ENCODE measurements at places on chromosomes 7 and 10.

GRCh38 chr10:124384172-124384571 is 34.6 kb downstream of the OAT start:
- DNase-seq = no peak

GRCh38 chr7:37079420-37079819 is 355.1 kb upstream of the AOAH start:
- no peak for DNase-seq

GRCh38 chr7:2663121-2663886 is 24.7 kb upstream of the AMZ1 start:
- DNase-seq = no peak

DNA sequence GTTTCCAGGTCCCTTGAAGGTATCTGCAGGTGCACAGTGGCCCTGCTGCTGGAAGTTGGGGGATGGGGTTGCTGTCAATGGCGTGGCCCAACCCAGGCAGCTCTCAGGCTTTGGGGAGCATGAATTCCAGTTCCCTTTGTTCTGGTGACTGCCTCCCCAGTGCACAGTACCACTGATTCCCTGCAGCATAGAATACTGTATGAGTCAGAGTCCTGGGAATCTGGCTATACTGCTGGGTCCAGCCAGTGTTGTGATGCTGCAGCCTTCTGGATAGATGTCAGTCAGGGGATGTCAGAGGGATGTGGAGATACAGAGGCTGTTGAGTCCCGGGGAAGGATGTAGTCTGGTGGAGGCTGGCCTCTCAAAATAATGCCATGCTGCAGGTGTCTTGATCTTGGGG is 99.3 kb downstream of the LANCL2 start:
- no peak for DNase-seq

GRCh38 chr7:43509906-43510305 is 73.0 kb upstream of the STK17A start:
- DNase-seq = no peak

DNA sequence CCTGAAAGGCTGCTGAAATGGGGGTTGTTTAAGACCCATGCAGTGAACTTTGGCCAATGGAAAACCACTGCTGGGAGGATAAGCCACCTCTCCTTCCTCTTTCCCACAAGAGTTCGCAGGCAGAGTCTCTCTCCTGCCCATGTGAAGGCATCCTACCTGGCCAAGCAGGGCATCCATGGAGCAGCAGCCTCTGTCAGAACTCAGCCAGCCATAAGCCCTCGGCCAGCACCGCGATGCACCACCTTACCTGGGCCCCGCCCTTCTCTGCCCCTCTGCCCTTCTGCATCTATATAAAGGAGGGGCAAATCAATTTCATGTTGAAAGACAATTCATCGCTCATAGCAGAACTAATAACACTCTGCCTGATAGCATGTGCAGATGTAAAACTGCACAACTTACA is 6.1 kb upstream of the STK32C start:
- no peak for DNase-seq

GRCh38 chr7:98203261-98203963 is 7.8 kb upstream of the BHLHA15 start:
- DNase-seq = no peak

GRCh38 chr10:111593578-111593977 is 516.7 kb downstream of the ADRA2A start:
- peak; percentile 12 for DNase-seq

GRCh38 chr10:59903871-59904270 is 2.5 kb downstream of the CCDC6 start:
- no peak for DNase-seq

- no peak for DNase-seq
These were observed 10.1 kb downstream of the BNIP3 start for GRCh38 chr10:131971591-131971990.

- DNase-seq = no peak
These were observed 1053.9 kb downstream of the CNTNAP2 start for GRCh38 chr7:147170341-147171012.

DNA sequence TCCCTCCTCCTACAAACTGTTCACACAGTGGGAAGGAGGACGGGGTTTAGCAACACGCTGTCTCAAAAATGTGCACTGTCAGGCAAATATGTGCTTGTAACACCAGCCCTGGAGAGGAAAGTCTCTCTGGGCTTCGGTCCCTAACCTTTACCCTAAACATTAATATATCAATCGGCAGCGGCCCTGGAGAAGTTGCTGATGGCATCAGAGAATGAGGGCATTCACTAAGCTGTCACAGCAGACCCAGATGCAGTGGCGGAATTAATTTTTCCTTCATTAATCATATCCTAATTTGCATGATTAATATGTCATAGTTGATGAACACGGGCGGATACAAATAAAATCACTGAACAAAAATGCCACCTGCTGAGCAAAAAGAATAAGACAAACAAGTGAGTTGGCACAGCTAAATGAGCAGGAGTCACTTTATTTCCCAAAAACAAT is 45.2 kb upstream of the INSIG1 start:
- DNase-seq = no peak

- no peak for DNase-seq
These were observed 23.4 kb upstream of the LIPA start for GRCh38 chr10:89274928-89275327.

GRCh38 chr10:117727421-117727820 is 184.9 kb downstream of the EMX2 start:
- no peak for DNase-seq

DNA sequence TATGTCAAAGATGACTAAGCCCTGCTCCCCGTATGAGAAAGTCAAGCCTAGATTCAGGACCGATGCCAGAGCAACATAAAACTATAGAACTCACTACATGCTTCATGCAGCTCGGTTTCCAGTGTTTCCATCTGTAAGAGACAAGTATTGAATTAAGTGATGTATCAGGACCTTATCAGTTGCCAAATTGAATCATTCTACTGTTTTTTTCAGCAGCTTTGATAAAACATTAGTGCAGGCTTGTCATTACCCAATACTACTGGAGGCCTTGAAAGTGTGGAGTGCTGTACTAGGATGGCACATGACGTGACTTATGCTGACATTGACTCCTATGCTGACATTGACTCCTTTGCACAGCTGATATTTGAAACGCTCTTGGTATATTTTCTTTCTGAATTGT is 10.8 kb upstream of the NRP1 start:
- DNase-seq = no peak
